ENCODE measurements at places on chromosomes 4 and X.

- peak; percentile 39 for DNase-seq
Observed at GRCh38 chr4:38860788-38861424, 4.3 kb upstream of the TLR6 start.

GRCh38 chr4:37799941-37800554 lies 26.4 kb upstream of the PGM2 start:
- peak; percentile 59 for DNase-seq

DNA sequence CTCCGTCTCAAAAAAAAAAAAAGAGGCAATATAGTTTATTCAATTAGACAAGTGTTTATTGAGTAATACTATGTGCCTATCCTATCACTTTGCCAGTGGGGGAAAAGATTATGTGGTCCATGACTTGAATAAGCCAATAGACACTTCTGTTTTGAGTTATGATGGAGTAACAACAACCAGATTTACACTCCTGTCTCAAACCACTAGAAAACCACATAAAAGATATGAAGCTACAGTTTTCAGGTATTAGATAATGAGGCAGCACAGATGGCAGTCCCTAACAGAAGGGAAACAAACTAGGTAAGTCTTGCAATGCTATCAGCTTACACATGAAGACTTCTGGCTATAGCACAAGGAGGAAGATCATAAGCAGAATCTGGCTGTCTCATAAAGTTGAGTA lies 22.5 kb downstream of the NFXL1 start:
- DNase-seq: no peak

DNA sequence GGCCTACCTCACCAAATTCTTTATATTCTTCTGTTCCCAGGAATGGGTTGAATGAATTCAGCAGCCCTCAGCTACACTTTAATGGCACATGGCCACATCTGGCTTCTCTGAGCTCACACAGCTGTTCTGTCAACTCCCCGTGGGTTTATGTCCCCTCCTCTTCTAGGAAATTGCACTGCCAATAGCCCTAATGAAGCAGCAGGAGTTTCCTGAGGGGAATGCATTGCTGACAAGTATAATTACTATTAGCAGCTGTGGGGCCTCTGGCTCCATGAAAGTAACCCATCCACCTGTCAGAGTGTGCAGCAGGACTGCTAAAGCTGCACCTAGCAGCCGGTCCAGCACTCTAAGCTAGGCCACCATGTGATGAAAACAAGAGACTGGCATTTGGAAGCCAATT lies 50.3 kb downstream of the FTHL17 start:
- no peak for DNase-seq

- DNase-seq: no peak
Observed at GRCh38 chr4:162957521-162958143, 209.1 kb downstream of the NAF1 start.

DNA sequence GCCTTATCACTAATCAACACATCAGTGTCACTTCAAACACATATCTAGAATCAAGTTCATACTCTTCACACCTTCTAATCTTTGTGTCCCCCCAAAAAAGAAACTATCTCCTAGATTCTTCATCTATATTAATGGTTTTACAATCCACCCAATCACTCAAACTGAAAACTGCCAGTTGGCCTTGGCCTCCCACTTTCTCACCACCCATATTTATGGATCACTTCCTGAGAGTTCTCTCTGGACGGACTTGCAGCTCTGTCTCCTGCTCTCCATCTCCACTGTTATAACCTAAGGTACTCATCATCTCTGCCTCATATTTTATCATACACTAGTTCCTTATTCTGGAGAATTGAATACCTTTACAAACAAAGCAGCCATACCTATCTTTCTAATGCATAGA lies 106.1 kb upstream of the ATOH1 start:
- no peak for DNase-seq

DNA sequence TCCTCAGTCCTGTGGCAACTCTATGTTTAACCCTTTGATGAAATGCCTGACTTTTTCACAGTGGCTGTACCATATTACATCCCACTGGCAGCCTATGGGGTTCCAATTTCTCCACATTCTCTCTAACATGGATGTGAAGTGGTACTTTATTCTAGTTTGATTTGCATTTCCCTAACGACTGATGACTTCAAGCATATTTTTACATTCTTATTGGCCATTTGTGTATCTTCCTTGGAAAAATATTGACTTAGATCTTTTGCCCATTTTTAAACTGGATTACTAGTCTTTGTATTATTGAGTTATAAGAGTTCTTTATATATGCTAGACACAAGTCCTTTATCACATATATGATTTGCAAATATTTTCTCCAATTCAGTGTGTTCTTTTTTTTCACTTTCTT lies 2.1 kb upstream of the RAB39B start:
- no peak for DNase-seq

DNA sequence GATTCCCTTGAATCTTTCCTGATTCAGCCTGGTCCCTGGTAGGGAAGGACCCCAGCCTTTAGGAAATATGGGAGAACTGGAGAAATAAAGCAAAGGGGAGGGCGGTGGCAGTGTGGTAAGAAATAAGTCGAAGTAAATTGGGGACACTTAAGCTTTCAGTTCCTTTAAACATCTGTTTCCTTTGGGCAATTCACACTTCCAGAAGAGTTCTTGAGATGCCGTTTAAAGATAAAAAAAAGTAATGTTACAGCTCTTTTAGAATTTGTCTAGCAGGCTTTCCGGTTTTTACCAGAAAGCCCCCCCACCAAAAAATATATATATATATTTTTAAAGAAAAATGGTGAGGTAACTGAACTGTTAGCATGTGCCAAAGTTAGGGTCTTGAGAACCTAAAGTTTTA lies 46.6 kb downstream of the TSPAN7 start:
- no peak for DNase-seq

DNA sequence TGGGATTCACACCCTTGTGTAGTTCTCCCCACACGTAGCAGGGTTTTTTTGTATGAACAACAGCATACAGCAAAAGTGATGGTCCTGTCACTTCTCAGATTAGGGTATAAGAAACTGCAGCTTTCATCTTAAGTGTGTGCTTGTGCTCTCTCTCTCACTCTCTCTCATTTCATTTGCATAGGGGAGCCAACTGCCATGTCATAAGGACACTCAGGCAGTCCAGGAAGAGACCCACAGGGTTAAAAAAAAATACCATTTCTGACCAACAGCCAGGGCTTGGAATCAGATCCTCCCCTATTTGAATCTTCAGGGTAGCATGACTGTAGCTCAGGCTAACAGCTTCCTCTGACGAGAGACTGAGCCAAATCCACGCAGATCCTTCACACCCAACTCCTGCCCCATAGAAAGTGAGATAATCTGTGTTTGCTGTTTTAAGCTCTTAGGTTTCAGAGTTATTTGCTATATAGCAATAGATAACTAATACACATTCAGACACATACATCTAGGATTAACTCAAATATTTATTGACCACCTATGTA lies 331.2 kb downstream of the PAPSS1 start:
- no peak for DNase-seq

DNA sequence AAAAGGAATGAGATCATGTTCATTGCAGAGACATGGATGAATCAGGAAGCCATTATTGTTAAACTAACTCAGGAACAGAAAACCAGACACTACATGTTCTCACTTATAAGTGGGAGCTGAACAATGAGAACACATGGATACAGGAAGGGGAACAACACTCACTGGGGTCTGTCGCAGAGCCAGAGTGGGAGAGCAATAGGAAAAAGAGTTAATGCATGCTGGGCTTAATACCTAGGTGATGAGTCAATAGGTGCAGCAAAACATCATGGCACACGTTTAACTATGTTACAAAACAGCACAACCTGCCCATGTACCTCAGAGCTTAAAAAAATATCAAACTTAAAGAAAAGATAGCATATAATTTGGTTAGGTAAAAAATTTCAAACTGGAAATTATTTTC lies 281.4 kb downstream of the PABPC4L start:
- DNase-seq: no peak

DNA sequence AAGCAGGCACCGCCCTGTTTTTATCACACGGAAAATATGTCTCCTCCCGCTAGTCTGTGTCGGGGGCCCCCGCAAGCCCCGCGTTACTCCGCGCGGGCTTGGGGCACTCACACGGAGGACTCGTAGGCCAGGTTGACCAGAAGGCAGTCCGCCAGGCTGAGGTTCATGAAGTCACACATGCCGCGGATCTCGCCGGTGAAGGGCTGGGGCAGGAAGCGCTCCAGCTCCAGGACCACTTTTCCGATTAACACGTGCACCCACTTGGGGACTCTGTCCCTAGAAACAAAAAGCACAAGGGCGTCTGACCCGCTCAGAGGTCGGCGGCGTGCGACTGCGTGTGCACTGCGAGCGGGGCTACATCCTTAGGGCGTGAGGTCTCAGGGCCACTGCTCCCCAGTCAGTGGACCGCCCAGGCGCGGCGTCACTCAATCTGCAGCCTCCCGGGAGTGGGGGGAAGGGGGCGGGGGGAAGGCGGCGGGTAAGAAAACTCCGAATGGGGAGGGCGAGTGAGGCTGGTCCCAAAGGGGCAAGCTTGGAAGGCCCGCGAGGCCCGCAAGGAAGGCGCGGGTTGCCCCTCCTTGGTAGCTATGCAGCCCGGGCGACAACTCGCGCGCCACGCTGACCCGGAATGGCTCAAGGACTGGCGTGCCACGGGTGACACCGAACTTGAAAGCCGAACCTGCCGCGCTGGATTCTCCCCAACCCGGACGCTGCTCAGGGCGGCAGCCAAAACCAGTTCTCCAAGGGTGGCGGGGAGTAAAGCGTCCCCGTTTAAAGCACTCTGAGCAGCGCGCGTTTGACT lies 722 bp downstream of the NAAA start:
- DNase-seq: peak; percentile 49

DNA sequence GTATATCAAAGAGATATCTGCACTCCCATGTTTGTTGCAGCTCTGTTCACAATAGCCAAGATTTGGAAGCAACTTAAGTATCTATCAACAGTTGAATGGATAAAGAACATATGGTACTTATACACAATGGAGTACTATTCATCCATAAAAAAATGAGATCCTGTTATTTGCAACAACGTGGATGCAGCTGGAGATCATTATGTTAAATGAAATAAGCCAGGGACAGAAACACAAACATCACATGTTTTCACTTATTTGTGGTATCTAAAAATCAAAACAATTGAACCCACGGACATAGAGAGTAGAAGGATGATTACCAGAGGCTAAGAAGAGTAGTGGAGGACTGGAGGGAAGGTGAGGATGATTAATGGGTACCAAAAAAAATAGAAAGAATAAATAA lies 14.2 kb downstream of the IQCM start:
- no peak for DNase-seq

DNA sequence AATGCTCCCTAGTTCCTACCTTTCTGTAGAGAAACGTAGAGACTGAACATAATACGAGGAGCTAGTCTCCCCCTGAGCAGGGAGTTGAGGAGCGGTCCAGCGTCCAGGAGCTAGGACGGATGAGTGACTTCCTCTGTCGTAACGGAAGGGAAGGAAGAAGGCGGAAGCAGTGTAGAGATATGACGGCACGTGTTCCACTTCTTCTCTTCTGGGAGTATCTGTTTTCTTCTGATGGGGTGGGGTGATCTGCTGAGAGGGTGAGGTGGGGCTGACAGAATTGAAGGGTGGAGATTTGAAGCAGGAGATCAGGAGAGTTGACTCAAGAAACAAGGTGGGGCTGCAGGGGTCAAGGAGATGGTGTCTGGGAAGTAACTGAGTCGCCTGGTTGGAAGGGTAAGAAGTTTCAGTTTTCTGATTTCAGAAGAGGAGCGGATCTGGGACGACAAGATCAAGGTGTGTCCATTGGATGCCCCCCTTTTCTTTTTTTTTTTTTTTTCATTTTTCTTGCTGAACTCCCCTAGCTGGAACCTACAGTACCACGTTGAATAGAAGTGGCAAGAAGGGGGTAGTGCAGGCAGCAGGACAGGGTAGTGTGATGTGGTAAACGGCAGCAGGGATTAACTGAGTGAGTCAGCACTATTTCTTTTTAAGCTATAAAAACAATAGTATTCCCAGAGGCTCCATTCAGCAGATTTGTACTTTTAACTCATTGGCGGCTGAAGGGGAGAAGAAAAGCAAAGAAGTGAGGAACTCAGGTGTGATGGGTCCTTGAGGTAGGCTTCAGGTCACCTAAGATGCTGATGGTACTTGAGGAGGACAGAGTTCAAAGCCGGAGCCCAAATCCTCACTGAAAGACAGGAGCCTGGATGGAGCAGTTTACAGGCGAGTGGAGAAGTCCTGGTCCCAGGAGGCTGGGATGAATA lies 50.8 kb upstream of the SETD7 start:
- peak; percentile 84 for DNase-seq

DNA sequence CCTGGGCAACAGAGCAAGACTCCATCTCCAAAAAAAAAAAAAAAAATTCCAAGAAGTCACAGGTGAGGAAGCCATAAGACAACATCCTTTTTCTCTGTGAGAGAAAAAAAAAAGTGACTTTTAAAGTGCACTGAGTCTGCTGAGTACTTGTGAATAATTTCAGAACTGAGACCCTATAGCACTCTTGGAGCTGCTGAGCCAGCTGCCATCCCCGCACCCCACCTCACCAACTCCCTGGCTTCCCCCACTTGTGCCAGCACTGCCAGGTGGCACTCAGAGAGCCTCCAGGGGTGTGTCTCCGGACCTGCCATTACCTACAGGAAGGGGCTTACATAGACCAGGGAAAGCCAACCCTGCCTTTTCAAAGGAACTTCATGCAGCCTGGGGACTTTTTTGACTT lies 39.2 kb upstream of the HS3ST1 start:
- no peak for DNase-seq

DNA sequence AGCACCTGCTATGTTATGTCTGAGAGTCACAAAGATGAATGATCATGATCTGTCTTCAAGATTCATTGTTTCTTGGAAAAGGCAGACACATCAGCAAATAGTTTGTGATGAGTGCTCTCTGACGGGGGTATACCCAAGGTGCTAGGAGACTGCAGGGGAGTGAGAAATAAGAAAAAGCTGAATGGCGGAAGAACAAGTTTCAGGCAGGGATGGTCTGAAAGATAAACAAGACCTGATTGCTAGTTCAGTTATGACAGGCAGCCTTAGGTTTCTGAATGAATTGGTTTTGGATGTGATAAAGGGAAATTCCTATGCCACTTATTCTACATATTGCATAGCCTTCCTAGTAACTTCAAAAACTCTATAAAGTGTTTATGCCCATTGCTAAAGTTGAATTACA lies 327.0 kb upstream of the DKK2 start:
- DNase-seq: no peak
